Kidney (tissue), 22 donors: ENCODE measurements at places on chromosomes 12 and 14.

- no peak for DNase-seq
These were observed 326.2 kb upstream of the NAV3 start for GRCh38 chr12:77504466-77504865.

DNA sequence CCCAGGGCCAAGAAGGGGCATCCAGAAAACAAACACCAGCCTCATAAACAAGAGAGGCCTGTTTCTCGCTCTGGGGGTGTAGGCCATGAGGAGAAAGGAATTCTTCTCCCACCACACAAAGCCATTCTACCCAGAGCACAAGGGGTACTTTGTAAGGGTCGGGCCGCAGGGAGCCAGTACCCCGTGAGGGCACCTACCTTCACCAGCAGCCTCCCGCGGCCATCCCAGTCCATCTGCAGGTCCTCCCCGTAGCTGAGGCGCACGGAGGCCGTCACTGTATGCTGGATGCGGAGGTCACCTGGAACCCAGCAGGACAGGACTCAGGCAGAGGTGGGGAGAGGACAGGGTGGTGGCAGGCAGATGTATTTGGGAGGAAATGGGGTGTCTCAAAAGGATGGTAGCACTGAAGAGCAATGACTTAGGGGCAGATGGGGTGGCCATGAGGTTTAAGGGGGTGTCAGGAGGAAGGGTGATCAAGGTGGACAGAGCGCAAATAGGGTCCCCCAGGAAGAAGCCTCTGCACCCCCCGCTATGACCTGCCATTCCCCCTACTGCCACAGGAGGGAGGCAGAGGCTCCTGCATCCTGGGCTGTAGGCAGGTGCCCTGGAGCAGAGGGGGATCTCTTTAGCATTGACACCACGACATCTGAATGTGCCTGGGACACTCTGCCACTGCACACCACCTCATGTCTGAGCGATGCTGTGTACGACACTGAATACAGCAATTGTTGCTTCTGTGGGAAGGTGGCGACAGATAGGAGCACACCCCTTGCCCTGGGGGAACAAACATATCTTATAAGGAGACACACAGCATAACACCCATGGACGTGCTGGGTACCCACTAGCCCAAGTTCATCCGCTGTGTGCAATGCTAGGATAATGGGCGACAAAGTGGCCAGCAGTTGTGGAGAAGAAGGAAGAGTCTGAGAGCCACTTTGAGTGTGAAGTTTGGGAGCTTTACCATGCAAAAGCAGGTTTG is 61.4 kb downstream of the VWF start:
- DNase-seq, result peak; percentile 70

DNA sequence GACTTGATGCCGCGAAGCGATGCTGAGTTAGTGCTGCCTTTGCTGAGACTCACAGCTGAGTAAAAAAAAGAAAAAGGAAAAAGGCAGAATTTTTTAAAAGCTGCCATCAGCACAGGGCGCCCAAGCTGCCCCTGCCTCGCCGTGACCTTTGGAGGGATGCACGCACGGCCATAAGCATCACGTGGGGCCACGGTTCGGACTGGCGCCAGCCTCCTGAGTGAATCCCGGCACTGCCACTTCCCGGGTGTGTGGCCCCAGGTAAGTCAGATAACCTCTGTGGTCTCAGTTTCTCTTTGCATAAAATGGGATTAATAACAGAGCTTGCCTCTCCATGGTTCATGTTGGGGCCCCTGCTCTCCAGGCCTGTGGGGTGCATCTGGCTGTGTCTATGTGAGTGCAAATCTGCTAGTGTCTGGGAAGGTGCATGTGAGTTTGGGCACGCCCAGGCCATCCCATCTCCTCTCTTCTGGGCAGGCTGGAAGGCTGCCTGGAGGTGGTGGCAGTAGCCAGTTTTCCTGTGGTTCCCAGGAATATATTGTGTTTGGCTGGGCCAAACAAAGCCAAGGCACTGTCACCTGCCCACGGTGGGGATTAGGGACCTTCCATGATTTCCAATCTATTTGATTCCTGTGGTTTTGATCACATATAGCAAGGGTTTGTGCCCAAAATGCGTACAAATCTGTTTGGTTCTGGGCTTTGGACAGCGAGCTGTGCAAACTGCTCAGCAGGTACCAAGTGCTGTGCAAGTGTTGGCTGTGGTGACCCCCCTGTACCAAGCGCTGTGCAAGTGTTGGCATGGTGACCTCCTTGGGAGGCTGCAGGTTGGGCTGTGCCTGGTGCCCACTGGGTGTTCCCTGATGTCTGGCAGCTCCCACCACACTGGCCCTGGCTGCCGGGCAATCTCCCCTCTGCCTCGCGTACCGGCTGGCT is 43.5 kb upstream of the NCOR2 start:
- no peak for DNase-seq

DNA sequence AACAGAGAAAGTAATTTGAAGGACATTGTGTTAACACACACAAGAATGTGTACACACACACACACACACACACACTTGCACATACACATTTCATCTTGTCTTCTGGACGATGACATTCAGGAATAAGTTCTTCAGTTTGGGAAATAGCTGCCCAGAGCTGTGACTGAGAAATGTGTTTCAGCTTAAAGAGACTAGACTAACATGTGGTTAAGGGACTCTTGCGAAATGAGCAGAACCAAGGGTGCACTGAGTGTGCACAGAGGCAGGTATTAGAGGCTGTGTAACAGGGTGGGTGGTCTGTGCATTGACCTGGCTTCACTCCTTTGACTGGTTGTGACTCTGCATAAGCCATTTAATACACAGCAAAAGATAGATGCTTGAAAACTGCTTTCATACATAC is 29.4 kb upstream of the KCNA5 start:
- DNase-seq, result no peak

DNA sequence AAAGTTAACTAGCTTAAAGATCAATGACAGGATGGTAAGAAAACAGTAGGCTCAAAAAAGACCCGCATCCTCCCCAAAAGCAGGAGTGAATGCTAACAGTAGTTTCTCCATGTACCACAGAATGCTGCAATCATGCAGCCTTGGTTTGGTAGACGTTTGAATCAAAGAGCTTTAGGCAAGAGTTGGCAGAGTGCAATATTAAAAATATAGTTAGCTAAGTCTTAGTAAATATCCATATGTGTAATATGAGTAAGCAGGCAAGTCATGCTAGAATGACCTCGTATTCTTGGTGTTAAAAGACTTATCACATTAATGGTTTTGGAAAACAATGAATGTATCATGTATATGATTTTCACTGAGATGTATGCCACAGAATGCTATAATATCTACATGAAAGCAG is 18.8 kb upstream of the KLRF1 start:
- DNase-seq, result no peak

- DNase-seq, result no peak
These were observed 2.3 kb upstream of the ESPL1 start for GRCh38 chr12:53265783-53266182.

DNA sequence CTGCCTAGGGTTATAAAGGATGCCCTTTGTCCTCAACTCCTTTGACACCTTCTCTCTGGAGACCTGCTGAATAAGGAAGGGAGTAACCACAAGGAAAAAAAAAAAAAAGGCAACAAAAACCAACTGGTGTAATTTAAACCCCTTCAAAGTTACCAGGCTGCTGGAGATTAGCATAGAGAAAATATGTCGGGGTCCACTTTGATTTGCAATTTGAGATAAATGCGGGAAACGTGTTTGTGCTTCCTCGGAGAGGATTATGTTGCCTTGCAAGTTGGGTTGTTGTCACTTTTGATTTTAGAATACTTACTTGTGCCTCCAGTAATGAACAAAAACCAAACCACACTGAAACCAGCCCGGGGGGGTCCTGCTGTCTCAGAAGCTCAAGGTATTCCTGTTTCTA is 200.2 kb upstream of the MYL2 start:
- DNase-seq, result peak; percentile 46

DNA sequence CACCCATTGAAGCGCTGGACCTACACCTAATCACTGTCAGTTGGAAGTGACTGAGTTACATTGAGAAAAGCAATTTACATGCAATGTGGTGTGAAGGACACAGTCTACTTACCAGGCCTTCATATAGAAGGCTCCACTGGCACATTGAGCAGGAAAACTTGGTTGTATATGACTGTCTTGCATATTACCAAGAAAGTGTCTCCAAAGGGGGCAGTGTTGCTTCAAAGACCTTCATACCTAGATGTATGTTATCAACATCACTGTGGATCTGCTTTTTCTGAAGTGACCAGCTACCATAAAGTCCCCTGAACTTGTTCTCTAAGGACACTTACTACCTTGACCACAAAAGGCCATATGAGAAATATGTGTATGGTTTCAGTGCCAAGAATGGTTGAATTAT is 64.1 kb downstream of the NELL2 start:
- no peak for DNase-seq

GRCh38 chr14:75249958-75250336 is 28.7 kb upstream of the FOS start:
- DNase-seq, result no peak

GRCh38 chr12:106981788-106982187 is 5.2 kb downstream of the MTERF2 start:
- no peak for DNase-seq

DNA sequence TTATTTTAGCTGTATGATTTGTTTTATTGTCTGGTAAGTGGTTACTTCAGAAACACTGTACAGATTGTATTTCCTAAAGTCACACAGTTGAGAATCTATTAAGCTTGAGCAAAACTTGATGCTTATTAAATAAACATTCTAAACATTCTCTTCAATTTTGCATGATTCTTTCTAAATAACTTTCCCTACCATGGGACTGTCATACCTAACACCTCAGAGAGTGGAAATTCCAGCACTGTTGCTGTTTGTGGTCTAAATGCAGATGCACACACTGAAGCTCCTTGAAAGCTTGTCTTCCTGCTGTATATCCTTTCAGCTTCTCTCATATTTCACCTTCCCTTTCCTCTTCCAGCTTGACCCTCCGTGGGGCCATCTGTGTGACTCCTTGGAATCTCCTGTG is 392.0 kb downstream of the LRIG3 start:
- no peak for DNase-seq

DNA sequence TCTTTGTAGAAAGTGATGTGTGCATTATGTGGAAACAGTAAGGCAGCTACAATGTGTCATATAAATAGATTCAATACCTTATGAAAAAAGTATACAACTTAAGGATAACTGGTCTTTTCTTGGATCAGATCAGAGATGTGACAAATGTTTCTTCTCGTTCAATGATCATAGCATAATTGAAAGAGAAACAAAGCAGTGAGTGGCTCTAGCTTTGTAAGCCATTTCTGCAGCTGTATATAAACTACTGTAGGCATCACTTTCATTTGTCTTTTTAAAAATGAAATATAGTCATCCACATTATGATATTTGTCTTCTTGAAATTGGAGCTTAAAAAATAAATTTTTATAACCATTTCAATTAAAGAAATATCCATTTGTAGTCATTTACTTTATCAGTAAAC is 63.8 kb upstream of the LMO3 start:
- no peak for DNase-seq

- no peak for DNase-seq
These were observed 52.7 kb downstream of the PPM1A start for GRCh38 chr14:60301685-60302084.

DNA sequence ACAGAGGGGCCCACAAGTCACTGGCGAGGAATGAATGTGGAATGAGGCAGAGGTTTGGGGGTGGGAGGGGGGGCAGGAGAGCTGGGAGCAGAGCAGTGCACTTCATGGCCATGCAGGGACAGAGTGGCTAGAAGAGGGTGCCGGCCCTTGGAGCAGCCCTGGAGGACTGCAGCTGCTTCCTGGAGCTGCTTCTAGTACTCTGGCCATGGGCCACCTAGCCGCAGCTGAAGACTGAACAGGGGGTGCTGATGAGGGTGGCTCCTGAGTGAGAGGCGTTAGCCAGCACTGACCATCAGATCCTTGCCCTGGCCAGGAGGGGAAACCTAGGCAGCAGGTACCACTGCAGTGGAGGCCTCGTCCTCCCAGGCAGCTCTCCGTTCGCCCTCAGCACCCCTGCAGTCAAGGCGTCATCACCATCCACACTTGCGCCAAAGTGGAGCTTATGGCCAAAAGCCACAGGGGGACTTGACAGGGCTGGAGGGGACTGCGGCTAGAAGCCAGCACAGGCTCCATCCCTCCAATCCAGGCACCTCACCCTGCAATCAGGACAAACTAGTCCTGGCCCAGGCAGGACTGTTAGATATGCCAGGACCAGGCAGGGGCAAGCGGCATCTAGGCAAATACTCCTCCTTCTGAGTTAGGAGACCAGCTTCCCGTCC is 16.4 kb downstream of the OTUB2 start:
- DNase-seq, result no peak

GRCh38 chr14:24565766-24566165 is 10.3 kb downstream of the CTSG start:
- DNase-seq, result no peak
